ENCODE measurements at places on chromosomes 4 and X.

GRCh38 chr4:41141900-41142299 lies 72.4 kb downstream of the APBB2 start:
- no peak for DNase-seq

DNA sequence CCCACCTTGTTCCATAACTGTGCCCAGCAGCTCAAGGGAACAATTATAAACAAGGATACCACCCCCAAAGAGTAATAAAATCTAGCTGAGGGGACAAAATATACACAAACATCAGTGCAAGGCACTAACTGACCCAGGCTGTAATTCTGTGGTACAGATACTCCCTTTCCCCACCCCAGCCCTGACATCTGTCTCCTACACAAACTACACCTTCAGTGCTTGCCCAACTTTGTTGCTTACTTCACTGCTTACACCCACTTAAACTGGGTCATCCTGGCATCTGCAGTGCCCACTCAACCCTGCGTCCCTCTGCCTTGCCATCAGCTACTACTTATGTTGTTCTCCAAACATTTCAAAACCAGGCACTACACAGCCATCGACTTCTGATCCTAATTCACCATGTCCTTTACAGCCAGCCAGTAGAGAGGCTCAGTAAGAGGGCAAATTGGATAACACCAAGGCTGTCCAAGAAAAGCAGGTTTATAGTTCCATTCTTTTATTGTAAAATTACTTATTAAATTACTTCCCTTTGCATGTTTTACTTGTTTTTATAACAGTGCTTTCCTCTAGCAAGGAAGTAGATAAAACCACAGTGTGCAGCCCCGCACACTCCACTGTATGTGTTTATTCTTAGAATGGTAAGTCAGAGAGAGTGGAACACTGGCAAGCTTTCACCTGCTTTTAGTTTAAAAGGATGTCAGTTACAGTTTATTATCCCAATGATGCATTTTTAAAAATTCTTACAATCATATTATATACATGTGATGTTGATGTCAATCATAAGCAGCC lies 149.6 kb downstream of the INPP4B start:
- DNase-seq: no peak

DNA sequence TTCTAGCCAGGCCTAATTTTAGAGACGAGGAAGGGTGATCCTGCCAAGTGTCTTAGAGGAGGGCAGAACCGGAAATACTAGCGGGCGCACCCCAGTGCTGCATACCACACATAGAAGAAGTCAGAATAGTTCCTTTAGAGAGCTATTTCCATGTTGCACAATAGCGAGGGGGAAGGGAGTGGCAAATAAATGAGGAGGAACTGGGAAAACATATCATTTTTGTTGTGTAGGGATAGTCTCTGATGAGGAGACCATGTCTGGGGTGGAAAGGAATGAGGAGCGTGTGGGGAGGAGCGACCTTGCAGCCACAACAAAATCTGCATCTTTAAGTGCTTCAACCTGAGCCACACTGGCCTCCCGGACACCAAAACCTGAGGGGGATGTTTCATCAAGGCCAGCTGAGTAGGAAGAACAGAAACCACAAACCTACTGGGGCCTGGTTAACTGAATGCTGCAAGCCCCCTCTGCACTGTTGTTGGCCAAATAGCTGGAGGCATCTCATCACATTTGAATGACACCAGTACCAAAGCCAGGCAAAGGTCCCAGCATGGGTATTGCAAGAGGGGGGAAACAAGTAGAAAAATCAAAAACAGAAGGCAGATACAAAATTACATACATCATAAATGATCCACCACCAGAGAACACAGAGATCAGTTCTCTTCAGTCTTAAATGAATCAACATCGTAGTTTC lies 26.7 kb upstream of the C1QTNF7 start:
- DNase-seq: peak; percentile 23

DNA sequence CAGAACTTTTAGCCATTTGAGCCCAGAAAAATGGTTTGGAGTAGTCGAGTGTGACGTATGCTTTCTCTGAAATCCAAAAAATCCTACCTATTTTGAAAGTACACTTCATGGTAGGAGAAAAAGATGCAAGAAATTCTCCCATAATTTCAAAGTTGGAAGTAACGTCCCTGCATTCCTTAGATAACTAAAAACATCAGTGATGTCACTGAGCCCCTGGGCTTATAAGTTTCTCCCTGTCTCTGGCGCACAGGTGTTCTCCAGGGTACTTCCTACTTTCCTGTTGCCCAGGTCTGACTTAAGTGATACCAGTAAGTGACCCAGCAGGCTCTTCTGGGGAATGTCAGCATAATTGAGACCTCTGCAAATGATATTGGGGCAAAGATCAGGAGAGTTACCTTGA lies 90.5 kb upstream of the WDR1 start:
- DNase-seq: no peak

DNA sequence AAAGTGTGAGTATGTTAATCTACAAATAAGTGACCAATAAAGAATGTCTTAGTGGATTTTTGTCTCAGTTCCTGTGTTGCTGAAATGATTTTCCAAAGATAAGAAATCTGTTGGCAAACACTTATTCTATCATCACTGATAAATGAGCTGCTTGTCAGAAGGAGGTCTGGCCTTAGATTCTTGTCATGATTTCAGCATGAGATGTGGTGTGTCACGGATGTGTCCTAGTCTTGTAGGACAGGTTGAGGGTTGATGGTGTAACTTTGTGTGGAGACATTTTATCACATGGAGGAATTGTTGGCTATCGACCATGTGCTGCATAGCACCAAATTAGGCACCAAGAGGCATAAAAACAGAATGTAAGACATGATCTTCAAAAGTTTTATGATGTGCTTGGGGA lies 31.8 kb upstream of the LIMCH1 start:
- no peak for DNase-seq

- no peak for DNase-seq
Measured at GRCh38 chr4:2804973-2805501, 12.2 kb downstream of the SH3BP2 start.

GRCh38 chr4:39067451-39067850 lies 5.4 kb downstream of the KLHL5 start:
- DNase-seq: no peak

- DNase-seq: no peak
Measured at GRCh38 chr4:7037425-7037824, 5.7 kb upstream of the TADA2B start.

- no peak for DNase-seq
Measured at GRCh38 chrX:10327651-10328050, 170.9 kb downstream of the CLCN4 start.

DNA sequence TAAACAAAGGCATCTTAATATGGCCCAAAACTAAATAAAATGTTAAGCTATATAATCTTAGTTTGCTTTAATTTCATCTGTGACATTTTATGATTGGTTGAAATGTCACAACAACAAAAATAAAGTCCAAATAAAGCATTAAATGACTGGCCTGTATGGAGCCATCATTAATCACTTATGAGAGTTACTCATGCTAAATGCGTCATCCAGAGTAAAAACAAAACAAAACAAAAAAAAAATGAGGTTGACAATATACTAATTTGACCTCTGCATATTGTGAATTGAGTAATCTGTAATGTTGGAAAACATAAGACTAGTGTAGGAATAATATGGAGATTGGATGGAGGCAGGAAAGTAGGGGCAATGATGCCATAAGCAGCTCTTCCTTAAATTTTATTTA lies 139.7 kb downstream of the MAPK10 start:
- DNase-seq: no peak

GRCh38 chr4:185374573-185374972 lies 21.2 kb downstream of the LRP2BP start:
- no peak for DNase-seq

Data from stimulated activated CD4-positive, alpha-beta T cell treated with anti-CD3 and anti-CD28 coated beads, Interleukin-15, amount 100 ng/mL, for 48 hours (primary cell).